T-helper 9 cell (primary cell): ENCODE measurements at places on chromosomes 2 and 18.

GRCh38 chr18:8283891-8284585, 325.2 kb upstream of the RAB12 start:
- no peak for DNase-seq

GRCh38 chr2:162106146-162106551, 32.1 kb upstream of the DPP4 start:
- no peak for DNase-seq

GRCh38 chr2:130744287-130745117, 10.8 kb upstream of the AMER3 start:
- no peak for DNase-seq

- DNase-seq = no peak
These were observed 114.7 kb upstream of the RAB6C start for GRCh38 chr2:129864719-129865118.

DNA sequence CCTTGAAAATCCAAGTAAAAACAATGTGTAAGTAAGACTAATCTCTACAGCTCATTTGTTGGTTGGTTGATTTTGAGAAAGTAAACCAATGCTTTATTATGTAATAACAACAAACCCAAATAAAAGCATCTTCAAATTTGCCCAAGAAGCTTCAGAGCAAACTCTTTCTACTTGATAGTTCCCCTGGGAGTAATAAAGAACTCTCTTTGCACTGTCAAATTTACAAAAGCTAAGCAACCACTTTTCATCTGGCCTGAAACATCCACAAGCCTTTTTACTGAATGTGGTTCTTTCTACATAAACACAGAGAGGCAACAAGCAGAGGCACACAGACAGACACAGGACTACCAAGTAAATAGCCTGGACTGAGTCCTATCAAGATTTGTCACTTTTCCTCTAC, 28.8 kb upstream of the CACNB4 start:
- no peak for DNase-seq

- DNase-seq = no peak
These were observed 23.7 kb upstream of the TEX51 start for GRCh38 chr2:126874961-126875360.

GRCh38 chr2:86366651-86367498, 29.4 kb upstream of the REEP1 start:
- DNase-seq = no peak

- no peak for DNase-seq
These were observed 29.0 kb upstream of the ACVR1 start for GRCh38 chr2:157905092-157905491.

DNA sequence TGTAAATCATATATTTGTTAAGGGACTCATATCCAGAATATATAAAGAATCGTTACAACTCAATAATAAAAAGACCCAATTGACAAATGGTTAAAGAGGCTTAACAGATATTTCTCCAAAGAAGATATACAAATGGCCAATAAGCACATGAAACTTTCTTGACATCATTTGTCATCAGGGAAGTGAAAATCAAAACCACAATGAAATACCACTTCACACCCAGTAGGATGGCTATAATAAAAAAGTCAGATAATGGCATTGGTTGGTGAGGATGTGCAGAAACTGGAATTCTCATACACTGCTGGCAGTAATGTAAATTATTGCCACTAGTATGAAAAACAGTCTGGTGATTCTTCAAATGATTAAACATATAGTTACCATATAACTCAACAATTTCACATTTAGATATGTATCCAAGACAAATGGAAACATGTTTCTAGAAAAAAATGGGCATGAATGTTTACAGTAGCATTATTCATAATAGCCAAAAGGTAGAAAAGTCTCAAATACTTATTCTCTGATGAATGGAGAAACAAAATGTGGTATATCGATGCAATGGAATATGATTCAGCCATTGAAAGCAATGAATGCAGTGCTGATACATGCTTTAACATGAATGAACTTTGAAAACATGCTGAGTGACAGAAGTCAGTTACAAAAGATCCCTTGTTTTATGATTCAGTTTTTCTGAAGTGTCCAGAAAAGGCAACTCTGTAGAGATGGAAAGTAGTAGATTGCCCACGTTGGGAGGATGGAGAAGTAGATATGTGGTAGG, 304.6 kb upstream of the ZEB2 start:
- DNase-seq = no peak

DNA sequence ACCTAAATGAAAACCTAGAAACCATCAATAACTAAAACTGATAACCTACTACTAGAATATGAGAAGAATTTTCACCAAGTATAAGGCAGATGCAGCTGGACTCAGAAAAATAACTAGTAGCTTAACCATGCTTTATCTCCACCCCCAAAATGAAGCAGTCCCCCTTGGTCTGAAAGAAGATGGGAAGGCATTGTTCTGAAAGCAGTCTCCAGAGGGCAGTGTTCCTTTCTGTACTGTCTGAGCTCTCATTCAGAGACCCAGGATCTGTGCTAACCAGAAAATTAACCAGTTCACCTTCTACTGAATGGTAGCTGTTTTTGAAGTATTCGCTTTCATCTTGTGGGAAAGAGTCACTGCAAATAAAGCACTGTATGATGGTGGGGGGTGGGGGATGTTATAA, 273.0 kb downstream of the PDE11A start:
- DNase-seq = no peak

- no peak for DNase-seq
These were observed 14.2 kb downstream of the SLC66A2 start for GRCh38 chr18:79937103-79937860.

GRCh38 chr18:22932885-22933205, 283 bp upstream of the RBBP8 start:
- DNase-seq = no peak

DNA sequence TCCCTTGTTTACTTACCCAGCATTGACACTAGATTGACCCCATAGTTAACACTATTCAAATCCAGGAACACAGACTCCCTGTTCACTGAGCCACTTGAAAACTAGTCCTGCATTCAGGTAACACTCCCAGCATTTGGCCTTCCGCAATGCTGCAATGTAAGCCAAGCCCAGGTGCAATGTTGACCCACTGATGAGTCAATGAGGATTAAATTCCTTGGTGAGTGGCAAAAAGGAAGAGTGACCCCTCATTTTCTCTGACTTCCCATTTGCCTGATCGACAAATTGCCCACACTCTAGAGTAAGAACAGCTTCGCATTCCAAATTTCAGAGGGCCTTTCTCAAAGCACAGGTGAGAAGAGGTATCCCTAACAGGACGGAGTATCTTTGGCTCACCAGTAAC, 251.9 kb downstream of the FBXO15 start:
- DNase-seq = no peak

- no peak for DNase-seq
These were observed 38.2 kb upstream of the CNGA3 start for GRCh38 chr2:98308068-98308467.

GRCh38 chr2:43444989-43445645, 150.7 kb downstream of the THADA start:
- no peak for DNase-seq

- no peak for DNase-seq
These were observed 4.9 kb upstream of the SNORC start for GRCh38 chr2:232865165-232865564.

GRCh38 chr18:64444819-64445218, 295.9 kb upstream of the LINC00305 start:
- no peak for DNase-seq

DNA sequence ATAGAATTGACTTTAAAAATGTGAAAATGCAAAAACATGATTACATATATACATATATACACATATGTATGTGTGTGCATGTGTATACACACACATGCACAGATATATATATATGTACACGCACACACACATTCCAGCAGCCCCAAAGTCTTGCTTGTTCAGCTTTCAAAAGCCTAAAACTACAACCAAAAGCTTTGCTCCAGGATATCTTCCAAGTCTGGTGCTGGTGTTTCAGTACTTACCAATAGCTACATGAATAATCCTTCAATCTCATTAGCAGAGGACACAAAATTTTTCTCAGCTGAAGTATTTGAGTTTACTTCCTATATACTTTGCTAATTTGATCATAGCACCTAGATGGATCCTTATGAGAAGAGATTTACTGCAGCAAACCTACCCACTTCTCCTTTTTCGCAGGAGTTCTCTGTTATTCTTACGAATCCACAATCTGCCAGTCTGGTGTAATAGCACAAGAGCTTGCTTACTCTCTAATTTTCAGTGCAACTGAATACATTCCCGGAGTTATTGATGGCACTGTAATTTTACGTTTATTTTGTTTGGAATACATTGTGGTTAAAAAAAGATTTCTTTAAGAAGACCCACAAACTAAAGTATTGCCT, 553.3 kb downstream of the ARHGAP15 start:
- DNase-seq = no peak

DNA sequence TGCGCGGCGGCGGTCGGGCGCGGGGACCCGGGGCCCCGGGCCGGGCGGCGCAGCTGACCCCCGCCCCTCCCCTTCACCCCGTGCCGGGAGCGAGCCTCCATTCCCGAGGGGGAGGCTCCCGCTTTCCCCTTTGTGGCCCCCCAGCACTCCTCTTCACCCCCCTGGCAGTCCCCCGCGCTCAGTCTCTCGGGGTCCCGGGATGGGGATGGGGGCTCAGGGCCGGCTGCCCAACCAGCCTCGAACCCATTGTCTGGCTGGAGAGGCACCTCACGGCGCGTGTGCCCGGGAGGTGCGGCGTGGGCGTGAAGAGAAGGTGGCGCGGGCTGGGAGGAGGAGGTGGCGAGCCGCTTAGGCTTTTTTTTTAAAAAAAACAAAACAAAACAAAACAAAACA, 748 bp downstream of the FMNL2 start:
- no peak for DNase-seq

GRCh38 chr2:121243821-121244460, 41.1 kb downstream of the TFCP2L1 start:
- DNase-seq = no peak

GRCh38 chr2:14348247-14348646, 284.3 kb upstream of the LRATD1 start:
- no peak for DNase-seq

DNA sequence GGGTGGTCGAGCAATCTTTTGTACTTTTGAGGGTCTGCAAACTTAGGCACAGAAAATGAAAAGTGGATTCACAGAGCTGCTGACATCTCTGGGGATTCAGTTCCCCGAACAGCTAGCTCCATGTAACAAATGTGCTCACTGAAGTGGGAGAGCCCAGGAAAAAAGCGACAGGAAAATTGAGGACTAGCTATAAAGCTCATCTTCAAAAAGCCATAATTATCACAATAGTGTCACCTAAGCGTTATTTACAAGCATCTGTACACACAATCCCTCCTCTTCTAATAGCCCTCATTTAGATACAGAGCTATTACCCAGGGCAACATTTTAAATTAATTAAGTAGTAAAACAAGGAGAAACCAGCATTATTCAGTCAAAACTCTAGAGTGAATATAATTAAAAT, 36.1 kb downstream of the RNF152 start:
- no peak for DNase-seq

- DNase-seq = no peak
These were observed 116.8 kb downstream of the IKZF2 start for GRCh38 chr2:213034585-213034984.

DNA sequence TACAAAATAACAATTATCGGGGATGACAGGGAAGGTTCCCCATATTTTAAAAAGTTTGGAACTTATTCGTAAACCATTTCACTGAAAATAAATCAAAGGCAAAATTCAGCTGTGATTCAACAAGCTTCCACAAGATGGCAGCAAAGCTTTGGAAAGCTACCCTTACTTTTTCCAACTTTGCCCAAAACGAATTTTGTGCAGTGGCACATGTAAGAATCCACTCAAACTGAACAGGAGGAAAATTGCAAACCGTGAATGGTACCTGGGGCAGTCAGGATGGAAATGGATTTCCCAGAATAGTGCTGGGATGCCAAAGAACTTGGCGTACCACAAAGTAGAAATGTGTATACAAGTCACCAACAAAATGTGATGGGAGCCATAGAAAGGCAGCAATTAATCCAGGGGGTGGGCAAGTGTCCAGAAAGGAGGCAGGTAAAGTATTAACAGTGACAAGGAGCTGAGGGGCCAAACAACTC, 10.7 kb downstream of the RPL31 start:
- peak; percentile 29 for DNase-seq

DNA sequence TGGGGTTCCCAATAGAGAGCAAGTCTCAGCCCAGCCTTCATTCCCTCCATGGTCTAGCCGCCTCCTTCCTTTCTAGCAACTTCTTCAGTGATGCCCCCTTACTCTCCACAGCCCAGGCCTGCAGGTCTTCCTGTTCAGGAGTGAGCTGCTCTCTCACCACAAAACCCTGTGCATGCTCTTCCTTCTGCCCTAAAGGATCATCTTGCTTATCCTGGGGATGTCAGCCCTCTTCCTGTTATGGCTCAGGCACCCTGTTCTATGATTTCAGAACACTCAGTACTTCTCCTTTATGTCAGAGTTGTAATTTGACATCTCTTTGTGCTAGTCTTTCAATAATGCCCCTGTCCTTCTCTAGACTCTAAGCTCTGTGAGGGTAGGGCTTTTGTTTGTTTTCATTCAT, 19.4 kb downstream of the TMEM178A start:
- no peak for DNase-seq

GRCh38 chr2:145593991-145594614, 1074.2 kb upstream of the ZEB2 start:
- no peak for DNase-seq

- no peak for DNase-seq
These were observed 711 bp downstream of the GPR17 start for GRCh38 chr2:127646487-127647241.

GRCh38 chr2:207505171-207505570, 24.6 kb upstream of the CREB1 start:
- DNase-seq = no peak

GRCh38 chr2:121831841-121832240, 76.4 kb downstream of the TSN start:
- DNase-seq = no peak

DNA sequence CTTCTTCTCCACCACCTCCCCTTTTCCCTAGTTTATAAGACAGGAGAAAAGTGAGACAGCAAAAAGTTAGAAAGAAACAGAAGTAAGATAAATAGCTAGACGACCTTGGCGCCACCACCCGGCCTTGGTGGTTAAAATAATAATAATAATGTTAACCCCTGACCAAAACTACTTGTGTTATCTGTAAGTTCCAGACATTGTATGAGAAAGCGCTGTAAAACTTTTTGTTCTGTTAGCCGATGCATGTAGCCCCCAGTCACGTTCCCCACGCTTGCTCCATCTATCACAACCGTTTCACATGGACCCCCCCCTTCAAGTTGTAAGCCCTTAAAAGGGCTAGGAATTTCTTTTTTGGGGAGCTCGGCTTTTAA, 1.5 kb upstream of the BUB1 start:
- DNase-seq = no peak
